ENCODE measurements at places on chromosomes 2 and 18.

DNA sequence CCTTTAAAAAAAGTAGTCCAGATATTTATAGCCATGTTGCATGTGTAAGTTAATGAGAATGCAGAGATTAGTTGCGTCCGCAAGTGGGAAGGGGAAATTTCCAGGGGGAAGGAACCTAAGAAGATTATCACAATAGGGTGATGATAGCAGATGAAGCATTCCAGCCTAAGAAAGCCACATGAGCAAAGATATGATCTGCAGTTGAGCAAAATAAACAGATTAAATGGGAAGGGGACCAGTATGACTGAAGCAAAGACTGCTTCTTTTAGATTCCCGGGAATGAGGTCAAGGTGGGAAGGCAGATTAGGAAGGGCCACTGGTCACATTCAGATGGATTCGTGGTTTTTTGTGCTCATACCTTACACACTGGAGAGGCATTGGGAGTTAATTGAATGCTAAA lies 154.6 kb upstream of the CDH2 start:
- DNase-seq = no peak

DNA sequence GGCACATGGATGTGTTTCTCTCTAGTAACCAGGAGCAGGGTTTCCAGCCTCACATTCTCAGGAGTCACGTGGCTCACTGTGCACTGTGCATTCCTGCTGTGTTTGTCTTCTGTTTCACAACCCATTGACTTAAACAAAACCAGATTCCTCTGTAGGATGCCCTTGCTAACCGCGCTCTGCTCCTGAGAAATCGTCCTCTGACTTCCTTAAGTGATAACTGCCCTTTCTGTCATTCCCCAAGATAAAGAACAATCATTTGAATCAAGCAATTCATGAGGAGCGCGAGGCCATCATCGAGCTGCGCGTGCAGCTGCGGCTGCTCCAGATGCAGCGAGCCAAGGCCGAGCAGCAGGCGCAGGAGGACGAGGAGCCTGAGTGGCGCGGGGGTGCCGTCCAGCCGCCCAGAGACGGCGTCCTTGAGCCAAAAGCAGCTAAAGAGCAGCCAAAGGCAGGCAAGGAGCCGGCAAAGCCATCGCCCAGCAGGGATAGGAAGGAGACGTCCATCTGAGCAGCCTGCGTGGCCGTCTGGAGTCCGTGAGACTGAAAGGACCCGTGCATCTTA lies 60.2 kb downstream of the RALBP1 start:
- DNase-seq = peak; percentile 95

DNA sequence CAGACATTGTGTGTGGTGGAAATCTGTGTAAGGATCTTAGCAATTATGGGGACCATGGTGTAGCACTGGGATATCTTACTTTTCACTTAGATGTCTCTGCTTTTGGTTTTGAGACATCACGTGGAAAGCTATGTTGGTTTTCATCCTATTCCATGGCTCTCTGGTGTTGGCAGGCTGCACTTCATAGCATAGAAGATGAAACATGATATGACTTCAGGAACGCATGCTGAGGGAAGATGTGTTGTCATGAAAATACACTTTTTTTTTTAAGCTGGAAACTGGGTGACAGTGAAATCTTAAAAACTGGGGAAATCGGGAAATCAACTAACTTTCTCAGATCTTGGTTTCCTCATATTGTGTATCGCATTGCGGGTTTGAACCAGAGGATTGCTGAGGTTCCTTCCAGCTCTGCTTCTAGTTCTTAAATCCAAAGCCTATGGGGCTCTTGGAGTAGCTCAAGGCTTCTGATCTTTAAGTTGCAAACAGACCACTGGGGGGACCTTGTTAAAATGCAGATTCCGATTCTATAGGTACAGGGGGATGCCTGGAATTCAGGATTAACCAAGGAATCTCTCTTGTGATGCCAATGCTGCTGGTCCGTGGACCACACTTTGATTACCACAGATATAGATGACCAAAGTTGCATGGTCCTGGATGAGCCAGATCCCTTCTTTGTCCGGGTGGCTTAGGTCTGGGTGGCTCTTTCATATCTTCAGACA lies 160.7 kb downstream of the SH3RF3 start:
- no peak for DNase-seq

DNA sequence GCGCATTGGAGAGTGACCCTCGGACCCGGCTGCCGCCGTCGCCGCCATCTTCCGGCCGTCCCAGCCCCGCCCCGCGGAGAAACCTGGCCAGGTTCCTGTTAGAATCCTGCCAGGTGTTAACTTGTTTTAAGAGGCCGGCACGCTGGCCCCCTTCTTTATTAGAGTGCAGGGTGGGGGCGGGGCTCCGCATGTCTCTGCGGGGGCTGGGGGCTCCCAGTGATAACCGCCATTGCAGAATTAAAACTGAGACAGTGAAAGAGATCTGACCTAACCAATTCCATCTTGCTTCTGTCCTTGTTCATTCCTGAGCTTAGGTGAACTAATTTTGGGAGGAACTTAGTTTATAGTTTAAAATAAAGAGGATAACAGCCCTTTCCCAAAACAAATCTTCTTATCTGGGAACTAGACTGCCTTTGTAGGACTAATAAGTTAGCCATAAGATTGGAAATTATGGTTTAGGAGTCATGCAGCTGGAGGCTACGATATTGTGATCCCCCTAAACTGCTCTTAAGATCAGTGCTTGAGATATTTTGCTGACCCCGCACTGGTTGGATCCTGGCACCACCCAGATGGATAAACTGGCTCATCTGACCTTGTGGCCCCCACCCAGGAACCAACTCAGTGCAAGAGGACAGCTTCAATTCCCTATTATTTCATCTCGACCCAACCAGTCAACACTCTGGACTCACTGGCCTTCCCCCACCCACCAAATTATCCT lies 543 bp upstream of the STARD7 start:
- DNase-seq = no peak

DNA sequence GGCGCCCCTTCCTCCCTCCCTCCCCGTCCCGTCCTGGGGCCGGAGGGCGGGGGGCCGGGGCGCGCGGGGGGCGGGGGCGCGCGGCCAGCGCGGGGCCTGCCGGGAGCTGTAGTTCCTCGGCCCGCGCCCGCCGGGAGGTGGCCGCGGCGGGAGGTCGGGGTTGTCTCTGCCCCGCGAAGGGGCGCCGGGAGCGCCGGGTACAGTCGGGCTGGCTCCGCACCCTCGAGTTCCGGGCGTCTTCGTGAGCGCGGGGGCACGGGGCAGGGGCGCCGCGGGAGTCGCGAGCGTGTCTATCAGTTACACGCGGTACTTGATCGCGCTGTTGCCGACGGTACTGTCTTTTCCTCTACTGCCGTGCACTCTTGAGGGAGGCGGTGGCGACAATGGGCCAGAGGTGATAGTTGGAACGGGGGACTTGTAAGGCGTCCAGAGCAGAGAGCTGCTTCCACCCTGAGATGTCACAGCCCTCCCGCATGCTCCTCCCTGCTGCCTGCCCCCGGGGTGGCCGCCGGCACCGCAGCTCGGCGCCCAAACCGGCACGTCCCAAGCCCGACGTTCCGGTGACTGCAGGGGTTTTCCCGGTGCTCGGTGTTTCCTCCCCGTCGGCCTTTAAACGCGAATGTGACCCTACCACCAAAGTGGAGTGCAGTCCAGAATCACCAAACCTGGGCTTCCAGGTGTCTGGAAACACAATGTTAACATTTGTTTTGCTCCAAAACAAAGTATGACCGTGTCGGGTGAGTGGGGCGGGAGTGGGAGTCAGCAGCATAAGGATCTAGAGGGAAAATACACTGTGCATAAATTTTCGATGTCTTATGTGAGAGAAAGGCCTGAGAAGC lies at the start of gene PRKD3:
TSS of gene PRKD3 (minus strand) at position 48 of the 839 bp plus-strand sequence. CDS start 8,309 bp downstream, outside the sequence.
- peak; percentile 79 for DNase-seq

DNA sequence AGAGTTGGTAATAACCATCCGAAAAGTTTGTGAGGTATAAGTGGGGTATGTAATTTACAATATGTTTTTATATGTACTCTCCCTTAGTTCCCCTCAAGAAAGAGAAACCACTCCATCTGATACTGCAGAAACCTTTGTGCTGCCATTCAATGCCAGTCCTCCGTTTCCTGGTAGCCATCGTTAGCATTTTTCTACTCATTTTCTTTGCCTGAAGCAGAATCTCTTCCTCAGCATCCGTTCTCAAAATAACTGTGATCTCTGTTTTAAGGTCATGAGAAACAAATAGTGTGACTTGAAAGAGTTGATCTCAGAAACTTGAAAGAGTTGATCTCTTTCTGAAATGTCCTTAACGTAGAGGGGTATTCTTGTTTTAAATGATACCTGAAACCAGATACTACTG lies 996 bp downstream of the PTCD3 start:
- no peak for DNase-seq

GRCh38 chr2:106899786-106900530 lies 14.0 kb upstream of the ST6GAL2 start:
- DNase-seq = peak; percentile 24

DNA sequence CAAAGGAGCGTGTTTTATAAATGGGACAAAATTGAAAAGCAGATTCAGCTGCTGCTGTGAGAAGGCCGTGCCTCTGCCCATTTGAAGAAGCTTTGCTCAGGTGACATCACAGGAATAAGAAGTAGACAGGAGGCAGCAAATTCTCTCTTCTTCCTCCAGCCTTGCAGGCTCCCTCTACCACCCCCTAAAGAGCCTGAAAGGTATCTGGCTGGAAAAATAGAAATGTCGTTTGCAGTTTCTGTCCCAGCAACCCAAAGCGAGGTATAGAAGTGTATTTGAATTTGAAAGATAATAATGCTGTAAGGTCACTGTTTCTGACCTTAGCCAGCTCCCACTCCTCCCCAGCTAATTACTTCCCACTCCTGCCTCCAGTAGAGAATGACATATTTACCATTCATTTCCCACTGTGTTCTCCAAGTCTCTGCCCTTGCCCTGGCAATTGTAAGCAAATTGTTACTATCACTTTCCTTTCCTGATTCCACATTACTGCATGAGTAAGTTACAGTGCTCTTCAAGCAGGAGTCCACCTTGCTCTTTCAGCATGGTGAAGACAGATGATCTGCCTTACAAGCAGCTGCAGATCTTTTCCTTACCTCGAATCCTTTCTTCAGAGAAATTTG lies 56.8 kb upstream of the RASGRP3 start:
- no peak for DNase-seq

- DNase-seq = peak; percentile 13
Measured at GRCh38 chr2:226121046-226121738, 678.4 kb downstream of the IRS1 start.

- DNase-seq = no peak
Measured at GRCh38 chr2:150978053-150978452, 283.6 kb downstream of the RBM43 start.

DNA sequence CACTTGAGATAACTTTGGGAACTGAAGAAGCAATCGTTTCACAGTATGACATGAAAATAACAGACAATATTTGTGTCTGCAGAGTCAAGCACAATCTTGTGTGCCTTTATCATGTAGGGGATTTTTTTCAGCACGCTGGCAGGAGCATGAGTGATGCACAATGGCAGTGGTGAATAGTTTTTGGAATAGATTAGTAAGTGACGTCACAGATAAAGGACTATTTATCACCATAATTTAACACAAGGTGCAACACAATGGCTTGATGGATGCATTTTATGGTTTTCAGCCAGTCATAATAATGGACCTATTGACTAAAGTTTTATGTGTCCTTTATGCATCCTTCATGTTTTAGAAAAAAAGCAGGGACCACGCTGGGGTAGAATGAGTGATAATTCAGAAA lies 559.8 kb upstream of the FANCL start:
- DNase-seq = no peak

- no peak for DNase-seq
Measured at GRCh38 chr2:19837235-19837766, 64.5 kb downstream of the TTC32 start.

- DNase-seq = no peak
Measured at GRCh38 chr2:190178066-190178722, 115.7 kb upstream of the MSTN start.

DNA sequence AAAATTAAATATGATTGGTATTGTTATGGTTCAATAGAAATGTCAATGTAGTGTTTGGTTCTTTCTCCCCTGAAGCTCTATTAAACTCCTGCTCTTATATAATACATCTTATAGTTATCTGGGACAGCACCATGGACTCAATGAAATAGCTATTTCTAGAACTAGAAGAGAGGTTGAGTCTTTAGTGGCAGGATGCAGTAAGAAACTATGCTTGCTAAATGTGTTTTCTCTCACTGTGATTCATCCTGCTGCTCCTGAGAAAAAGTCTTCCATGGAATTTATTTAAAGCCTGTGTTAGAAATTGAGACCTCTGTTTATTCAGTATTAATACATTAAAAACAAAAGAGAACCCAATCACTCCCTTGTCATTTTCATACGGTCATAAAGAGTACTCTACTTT lies 61.5 kb downstream of the G6PC2 start:
- peak; percentile 6 for DNase-seq

- no peak for DNase-seq
Measured at GRCh38 chr2:208725280-208725679, 318.7 kb downstream of the PTH2R start.

DNA sequence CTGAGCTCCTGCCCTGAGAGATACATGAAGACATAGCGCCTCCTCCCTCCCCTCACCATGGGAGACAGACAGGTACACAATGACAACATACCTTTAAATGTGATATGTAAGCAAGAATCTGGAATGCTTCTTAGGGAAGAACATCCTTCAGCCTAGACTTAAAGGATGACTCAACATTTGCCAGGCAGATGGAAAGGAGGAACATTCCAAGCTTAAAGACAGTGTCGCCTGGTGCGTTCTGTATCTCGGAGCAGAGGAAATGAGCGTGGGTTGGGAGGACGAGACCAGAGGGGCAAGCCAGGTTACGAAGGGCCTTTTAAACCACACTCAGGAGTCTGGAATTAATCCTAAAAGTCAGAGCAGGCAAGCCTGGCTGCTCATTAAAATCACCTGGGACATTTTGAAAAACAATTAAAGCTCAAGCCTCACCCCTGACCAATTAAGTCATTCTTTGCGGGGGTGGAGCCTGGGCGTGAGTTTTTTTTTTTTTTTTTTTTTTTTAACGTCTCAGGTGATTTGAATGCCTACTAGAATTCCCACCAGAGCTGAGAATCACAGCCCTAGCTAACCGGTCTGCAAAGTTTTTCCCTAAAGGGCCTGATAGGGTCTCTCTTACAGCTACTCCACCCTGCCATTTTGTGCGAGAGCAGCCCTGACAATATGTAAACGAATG lies 131.2 kb upstream of the SEC11C start:
- peak; percentile 89 for DNase-seq

- no peak for DNase-seq
Measured at GRCh38 chr2:186894478-186894877, 45.5 kb upstream of the ZSWIM2 start.

DNA sequence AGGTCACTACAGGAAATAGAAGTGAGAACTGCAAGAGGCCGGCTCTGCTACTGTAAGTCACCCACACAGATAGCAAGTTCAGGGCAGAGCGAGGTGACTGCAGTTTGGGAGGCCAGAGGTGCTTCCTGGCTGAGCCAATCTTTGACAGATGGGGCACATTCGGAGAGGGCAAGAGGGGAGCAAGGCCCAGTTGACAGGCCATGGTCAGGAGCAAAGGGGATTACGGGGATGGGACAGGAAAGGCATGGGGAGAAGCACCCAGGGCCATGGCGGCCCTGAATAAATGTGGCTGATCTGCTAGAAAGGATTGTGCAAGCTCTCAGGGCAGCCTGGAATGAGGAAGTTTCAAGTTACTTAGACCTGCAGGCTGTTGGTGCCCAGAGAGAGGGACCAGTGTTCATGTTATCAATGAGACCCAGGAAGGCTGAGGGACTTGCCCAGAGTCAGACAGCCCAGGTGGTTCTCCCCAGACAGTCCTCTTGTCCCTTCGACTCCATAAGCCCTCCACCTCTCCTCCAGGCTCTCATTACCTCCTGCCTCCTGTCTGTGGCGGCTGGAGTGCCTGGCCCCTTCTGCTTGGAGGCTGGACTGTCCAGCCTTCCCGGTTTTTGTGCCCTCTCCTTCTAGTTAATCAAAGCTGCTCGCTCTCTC lies 123.3 kb downstream of the CTIF start:
- peak; percentile 63 for DNase-seq

- DNase-seq = peak; percentile 44
Measured at GRCh38 chr2:66832646-66833435, 397.9 kb downstream of the MEIS1 start.

Measured in fibroblast of skin of back (primary cell).